Astrocyte of the hippocampus (primary cell): ENCODE measurements at places on chromosomes 11 and 22.

DNA sequence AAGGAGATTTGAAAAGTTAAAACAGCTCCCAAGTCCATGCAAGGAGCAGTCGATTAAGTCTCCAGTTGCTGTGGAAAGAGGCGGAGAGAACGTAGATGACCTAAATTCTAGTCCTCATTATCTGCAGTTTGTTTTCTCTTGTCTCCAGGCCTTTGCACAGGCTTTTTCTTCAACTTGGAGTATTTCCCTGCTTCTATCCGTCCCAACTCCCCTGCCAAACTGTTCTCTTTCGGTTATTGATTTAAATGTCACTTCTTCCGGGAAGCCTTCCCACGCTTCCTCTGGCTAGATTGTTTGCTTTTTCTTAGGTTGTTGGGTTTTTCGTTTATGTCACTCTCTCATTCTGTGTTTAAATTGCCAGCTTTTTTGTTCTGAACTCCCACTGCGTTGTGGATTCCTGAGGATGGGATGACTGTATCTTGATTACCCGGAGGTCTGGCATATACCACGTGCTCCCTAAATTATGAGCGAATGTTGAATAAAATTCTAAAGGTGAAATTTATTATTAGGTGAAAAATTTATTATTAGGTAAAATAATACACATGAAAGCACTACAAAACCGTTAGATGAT, 463 bp downstream of the TMEM126B start:
- DNase-seq = no peak

DNA sequence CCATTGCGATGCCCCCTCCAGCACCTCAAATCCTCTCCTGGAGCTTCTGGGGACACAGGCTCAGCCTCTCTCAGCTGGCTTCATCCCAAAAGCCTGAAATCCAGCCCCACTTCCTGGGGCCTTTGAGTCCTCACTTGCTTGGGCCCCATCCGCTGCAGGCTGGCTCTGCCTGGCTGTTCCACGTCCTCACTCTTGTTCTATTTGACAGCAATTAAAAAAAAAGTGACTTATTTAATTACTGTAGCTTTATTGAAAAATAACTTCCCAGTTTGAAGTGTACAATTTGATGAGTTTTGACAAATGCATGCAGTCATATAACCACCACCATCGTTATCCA, 27.2 kb downstream of the PARVG start:
- no peak for DNase-seq

DNA sequence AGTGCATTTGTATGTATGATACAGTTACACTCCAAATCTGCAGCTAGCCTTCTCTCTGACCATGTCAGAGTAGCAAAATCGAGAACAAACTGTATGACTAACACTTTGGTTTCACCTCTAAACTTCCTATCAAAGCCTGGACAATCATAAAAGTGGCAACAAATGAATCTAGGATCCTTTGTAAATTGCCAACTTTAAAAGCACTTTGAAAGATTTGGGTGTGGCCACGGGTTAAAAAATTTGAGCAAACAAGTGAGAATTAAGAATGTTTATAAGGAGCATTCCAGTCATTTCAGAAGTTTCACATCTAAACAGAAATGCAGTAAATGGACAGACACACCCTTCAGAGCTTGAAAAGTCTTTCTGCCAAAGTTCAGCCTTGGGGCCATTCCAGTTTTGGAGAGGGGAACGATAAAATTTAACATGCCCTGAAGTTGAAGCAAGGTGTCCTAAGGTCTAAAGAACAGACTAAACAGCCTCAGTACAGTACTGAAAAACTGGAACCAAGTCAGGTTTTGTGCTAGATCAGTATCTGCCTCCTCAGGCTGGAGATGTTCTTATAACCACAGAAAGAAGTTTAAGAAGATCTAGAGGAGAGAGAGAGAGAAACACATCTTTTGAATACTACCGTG, 181.9 kb upstream of the BDNF start:
- DNase-seq = no peak

DNA sequence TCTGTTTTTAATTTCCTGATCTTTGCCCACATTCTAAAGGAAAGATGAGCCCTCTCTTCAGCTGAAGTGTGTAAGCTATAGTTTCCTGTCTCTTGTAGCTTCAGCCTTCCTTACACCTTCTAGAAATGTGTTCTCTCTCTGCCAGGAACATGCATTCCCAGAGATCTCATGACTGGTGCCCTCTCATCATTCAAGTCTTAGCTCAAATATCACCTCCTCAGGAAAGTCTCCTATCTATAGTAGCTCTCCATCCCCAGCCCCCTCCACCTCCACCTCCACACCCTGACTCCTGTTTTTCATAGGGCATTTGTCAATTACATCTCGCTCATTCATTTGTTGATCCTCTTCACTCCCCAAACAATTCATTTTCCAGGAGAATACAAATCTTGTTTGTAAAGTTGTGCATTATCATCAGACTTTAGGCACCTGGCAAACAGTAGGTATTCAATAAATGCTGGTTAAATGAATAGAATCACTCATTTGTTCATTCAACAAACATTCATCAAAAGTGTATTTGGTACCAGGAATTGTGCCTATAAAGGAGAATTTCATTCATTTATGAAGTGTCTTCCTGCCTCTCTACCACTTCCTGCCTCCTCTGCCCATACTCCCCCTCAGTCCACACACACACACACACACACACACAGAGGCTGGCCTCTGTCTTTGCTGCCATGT, 160.3 kb downstream of the BBOX1 start:
- DNase-seq = no peak

GRCh38 chr11:68687311-68687710, 3.0 kb downstream of the GAL start:
- DNase-seq = no peak

- DNase-seq = no peak
Measured at GRCh38 chr11:126154691-126155090, 56.8 kb downstream of the RPUSD4 start.

DNA sequence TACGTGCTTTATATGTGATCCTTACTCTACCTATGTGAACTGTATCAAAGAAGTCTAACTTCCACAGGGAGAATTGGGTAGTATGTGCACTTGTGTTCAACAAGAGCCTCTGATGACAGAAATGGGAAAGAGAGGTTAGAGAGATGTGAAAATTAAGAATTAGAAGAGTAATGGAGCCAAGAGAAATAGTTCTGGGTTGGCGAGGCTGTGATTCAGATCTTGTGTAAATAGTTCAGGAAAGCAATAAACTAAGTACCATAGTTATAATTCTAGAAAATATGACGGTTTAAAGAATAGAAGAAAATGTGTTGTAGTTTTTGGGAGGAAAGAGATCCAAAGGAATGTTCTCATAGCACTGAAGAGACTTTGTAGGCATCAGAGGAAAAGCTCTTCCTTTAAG, 112.4 kb downstream of the ARHGAP42 start:
- DNase-seq = no peak

- no peak for DNase-seq
Measured at GRCh38 chr11:120357620-120358019, 21.4 kb downstream of the ARHGEF12 start.

DNA sequence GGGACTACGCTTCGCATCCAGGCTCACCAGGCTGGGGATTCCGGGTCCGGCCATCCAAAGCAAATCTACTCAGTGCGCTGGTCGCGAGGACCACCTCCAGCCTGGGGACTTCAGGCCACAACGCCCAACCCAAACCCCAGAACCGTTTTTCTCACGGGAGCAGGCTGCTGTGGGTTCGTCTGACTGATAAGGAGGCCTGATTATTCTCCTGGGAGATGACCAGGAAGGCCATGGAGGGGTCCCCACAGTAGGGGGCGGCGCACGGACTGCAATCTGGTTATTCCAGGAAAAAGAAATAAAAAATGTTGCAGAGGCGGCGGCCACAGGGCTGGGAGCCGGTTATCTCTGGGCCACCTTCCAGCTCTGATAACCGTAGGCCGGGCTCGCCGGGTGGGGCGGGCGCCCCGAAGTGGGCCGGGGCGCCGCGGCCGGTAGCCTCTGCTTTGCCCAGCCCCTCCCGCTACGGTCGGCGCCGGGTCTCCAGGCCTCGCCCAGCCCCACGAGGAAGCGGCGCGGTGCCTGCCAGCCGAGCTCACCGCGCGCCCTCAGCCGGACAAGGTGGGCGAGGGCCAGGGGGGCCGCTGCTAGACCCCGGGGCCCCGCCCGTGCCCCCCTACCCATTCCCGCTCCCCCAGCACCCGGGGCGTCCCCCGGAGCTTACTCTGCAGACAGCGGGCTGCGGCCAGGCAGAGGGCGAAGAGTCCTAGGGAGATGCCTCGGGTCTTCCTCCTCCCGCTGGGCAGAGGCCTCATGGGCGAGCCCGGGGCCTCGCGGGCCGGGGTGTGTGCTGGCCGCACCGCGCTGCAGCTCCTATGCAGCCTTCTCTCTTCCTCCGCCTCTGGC, 446 bp downstream of the VSTM5 start:
- DNase-seq = peak; percentile 65

- DNase-seq = no peak
Measured at GRCh38 chr11:130439160-130439519, 9.3 kb upstream of the ADAMTS15 start.

- DNase-seq = peak; percentile 2
Measured at GRCh38 chr11:58787903-58788302, 56.2 kb upstream of the GLYAT start.

- DNase-seq = peak; percentile 76
Measured at GRCh38 chr22:29503811-29504372, 23.9 kb downstream of the NEFH start.

DNA sequence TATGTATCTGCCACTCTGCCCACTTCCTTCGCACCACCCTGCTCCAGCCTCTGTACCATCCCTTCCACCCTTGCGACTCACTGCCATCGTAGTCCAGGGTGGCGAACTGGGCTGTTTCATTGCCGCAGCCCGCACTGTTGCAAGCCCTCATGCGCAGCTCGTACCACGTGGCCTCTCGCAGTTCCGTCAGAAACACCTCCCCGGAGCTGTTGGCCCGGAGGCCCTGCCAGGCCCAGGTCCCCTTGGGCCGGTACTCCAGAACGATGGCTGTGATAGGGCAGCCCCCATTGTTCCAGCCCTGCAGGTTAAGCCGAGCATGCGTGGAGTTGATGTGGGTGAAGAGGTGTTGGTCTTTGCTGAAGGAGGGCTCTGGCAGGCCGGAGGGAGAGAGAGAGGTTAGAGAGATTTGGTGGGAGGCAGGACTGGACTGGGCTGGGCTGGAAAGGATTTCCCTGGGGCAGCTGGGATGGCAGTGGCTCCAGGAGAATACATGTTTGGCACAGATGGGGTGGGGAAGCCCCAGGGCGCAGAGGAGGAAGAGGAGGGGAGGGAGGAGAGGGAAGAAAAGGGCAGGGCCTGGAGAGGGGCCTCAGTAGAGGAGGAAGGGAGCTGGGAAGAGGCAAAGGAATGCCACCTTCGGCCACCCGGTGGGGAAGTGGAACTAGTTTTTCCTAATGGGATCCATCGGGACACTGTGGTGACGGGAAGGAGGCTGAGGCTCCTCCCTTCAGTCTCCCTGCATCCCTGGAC, 109.6 kb downstream of the CEP164 start:
- DNase-seq = no peak
